Tibial nerve (tissue), 4 donors: ENCODE measurements at places on chromosomes 12 and 14. TPM values are rescaled to one million over a fixed set of nuclear protein-coding genes. Genes with fewer than 3 reads are reported as not detected.

Gene GPR132
- total RNA-seq, result 1.5 TPM

Gene CLEC4C
- not detected for total RNA-seq

Gene HELB
- total RNA-seq, result 6.6 TPM

Gene CDH24
- 11.1 TPM for total RNA-seq

Gene THTPA
- total RNA-seq, result 28.5 TPM

Gene WIF1
- not detected for total RNA-seq

Gene STXBP6
- 12.6 TPM for total RNA-seq

Gene PZP
- total RNA-seq, result 0.22 TPM

DNA sequence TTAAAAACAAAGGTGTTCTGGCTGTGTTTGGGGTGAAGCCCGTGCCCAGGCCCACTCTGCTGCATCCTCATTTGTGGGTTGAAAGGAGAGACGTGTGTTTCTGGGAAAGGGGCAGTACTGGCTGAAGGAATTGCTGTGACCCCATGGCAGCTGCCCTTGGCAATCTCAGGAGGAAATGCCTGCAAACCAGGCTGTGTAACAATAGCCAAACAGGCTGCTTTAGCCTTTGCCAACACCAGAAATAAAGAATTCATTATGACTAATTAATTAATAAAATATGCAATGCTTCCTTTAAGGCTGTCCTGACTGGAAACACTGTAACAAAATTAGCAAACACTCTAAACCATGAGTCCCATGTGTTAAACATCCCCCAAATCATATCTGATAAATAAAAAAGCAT lies 53.0 kb upstream of the KRR1 start:
- H3K27me3 ChIP-seq, result no peaks in the 10 kb centered on the region
- no peaks in the 10 kb centered on the region for H3K4me1 ChIP-seq
- no peak overlapping the region for H3K4me3 ChIP-seq

GRCh38 chr12:62301799-62302133 lies 41.6 kb downstream of the USP15 start:
- H3K36me3 ChIP-seq, result peaks cover 68% of the 10 kb centered on the region
- H3K27ac ChIP-seq, result no peak overlapping the region

GRCh38 chr12:30753751-30754382 lies 884 bp downstream of the CAPRIN2 start:
- H3K36me3 ChIP-seq, result peaks cover 6% of the 10 kb centered on the region
- no peak for DNase-seq
- H3K4me1 ChIP-seq, result peaks cover 33% of the 10 kb centered on the region
- peak overlapping the region; percentile 78 for H3K4me3 ChIP-seq

GRCh38 chr12:67623259-67623658 lies 25.3 kb upstream of the DYRK2 start:
- no peaks in the 10 kb centered on the region for H3K27me3 ChIP-seq
- no peaks in the 10 kb centered on the region for H3K36me3 ChIP-seq
- no peak overlapping the region for H3K27ac ChIP-seq
- no peak for DNase-seq

DNA sequence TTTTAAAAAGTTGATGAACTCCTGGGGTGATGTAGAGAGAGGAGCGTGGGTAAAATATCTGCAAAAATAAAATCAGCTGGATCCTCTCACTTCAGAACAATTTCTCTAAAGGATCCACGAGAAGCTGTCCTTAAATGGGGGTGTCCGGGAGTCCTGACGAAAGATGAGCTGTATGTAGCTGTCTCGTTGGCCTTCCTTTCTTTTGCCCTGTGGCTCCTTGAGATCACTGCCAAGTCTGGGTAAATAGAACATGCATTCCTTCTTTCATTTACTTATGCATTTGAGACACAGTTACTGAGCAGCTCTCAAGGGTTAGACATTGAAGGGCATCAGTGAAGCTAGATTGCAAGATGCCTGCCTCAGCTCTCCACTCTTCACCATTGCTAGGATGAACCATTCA lies 35.2 kb upstream of the TXNRD1 start:
- peak overlapping the region; percentile 30 for H3K27ac ChIP-seq
- H3K27me3 ChIP-seq, result no peaks in the 10 kb centered on the region
- DNase-seq, result no peak
- no peak overlapping the region for H3K4me3 ChIP-seq

DNA sequence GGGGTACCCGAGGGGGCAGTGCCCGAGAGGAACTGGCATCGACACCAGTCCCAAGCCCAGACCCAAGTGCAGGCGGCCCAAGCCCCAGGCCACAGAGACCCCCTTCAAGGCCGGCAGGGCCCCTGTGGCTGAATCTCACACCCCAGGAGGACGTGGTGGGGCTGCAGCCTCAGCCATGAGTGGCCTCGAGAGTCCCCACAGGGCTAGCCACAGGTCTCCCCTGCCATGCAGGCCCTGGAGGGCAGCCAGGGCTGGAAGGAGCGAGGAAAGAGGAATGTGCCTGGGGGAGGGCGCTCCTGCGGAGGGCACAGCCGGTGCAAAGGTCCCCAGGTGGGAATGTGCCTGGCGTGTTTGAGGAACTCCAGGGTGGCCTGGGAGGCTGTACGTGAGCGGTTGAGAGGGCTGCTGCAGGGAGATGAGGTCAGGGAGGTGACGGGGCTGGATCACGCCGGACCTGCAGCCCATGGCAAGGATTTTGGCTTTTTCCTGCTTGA lies 86.1 kb downstream of the NCOR2 start:
- H3K27ac ChIP-seq, result no peak overlapping the region
- DNase-seq, result no peak
- no peak overlapping the region for H3K4me3 ChIP-seq
- no peaks in the 10 kb centered on the region for H3K4me1 ChIP-seq

DNA sequence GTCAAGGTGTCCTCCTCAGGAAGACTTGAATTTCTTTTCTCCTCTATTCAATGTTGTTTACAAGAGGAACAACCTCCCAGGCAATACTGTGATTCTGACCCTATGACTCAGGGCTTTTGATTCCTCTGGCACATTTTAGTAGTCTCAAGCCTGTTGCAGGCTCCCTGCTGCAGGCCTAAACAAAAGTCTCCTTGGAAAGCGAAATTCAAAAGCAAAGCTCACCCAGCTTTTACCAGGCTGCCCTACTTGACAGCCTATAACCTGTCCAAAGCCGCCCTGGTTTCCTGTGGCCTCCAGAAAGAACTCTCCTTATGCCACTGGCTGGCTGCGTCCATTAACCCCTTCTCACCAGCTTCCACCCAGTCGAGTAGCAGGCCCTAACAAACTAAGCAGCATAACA lies 11.6 kb downstream of the FGD6 start:
- H3K4me1 ChIP-seq, result peaks cover 20% of the 10 kb centered on the region
- peak overlapping the region; percentile 82 for H3K27ac ChIP-seq
- no peak for DNase-seq
- H3K4me3 ChIP-seq, result no peak overlapping the region

- no peaks in the 10 kb centered on the region for H3K36me3 ChIP-seq
- no peak for DNase-seq
- H3K27ac ChIP-seq, result peak overlapping the region; percentile 58
- no peaks in the 10 kb centered on the region for H3K27me3 ChIP-seq
- H3K4me3 ChIP-seq, result peak overlapping the region; percentile 73
- peaks cover 79% of the 10 kb centered on the region for H3K4me1 ChIP-seq
Observed at GRCh38 chr12:57131896-57132744, 3.8 kb downstream of the LRP1 start.

DNA sequence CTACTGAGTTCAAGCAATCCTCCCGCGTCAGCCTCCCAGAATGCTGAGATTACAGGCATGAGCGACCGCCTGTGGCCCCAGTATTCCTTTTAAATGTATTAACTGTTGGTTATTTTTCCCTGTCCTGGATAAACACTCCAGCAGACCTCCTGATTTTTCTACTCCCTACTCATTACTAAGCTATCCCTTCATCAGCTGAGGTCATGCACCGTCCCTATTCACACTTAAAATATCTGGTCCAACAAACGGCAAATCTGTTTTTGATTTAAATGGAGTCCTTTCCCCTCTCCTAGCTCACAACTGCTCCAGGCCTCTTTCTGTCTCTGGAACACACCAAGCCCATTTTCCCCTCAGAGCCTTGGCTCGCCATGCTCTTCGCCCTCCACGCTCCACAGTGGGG lies 1003.3 kb upstream of the TMEM132C start:
- no peak overlapping the region for H3K27ac ChIP-seq
- no peaks in the 10 kb centered on the region for H3K27me3 ChIP-seq

- H3K4me3 ChIP-seq, result no peak overlapping the region
- no peak overlapping the region for H3K27ac ChIP-seq
- no peaks in the 10 kb centered on the region for H3K4me1 ChIP-seq
- H3K36me3 ChIP-seq, result no peaks in the 10 kb centered on the region
Observed at GRCh38 chr12:107990325-107990724, 138.8 kb upstream of the WSCD2 start.

- no peaks in the 10 kb centered on the region for H3K36me3 ChIP-seq
- H3K27me3 ChIP-seq, result no peaks in the 10 kb centered on the region
- peak overlapping the region; percentile 83 for H3K4me3 ChIP-seq
- peak overlapping the region; percentile 91 for H3K27ac ChIP-seq
- DNase-seq, result no peak
- H3K4me1 ChIP-seq, result peaks cover 8% of the 10 kb centered on the region
Observed at GRCh38 chr12:948238-948637, 1.3 kb downstream of the RAD52 start.

DNA sequence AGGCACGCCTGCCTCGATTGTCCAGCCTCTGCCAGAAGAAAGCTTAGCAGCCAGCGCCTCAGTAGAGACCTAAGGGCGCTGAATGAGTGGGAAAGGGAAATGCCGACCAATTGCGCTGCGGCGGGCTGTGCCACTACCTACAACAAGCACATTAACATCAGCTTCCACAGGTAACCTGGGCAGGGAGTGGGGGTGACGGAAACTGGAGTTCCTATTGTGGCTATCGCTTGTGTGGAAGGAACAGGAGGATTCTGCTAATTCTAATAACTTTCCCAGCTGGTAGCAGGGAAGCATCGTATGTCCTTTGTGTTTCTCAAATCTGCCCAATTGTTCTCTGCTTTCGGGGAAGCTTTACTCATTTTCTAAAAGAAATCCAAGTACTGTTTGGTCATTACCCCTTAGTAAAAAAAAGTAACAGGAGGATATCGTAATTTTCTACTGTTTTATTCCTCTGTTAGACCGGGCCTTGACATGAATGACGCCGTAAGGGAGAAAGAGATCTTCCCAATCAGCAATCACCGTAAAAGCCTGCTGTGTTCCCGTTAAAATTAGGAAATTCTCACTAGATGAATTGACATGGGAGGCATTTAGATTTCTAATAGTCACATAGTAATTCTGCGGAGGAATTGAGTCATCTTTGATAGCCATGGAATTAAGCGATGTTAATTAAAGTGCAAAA lies 449 bp downstream of the THAP2 start:
- H3K4me3 ChIP-seq, result peak overlapping the region; percentile 79
- H3K4me1 ChIP-seq, result peaks cover 41% of the 10 kb centered on the region
- no peaks in the 10 kb centered on the region for H3K27me3 ChIP-seq
- no peak for DNase-seq
